ENCODE measurements at places on chromosomes 16 and 17.

- no peak for DNase-seq
These were observed 86.9 kb downstream of the FOXL1 start for GRCh38 chr16:86665319-86665675.

GRCh38 chr16:47486856-47487255 is 25.7 kb downstream of the PHKB start:
- no peak for DNase-seq

- DNase-seq: no peak
These were observed 664 bp upstream of the NKD1 start for GRCh38 chr16:50547340-50548124.

GRCh38 chr17:59901604-59902003 is 8.7 kb downstream of the RPS6KB1 start:
- no peak for DNase-seq

- no peak for DNase-seq
These were observed 19.1 kb downstream of the GPR142 start for GRCh38 chr17:74386386-74386785.

- no peak for DNase-seq
These were observed 426.7 kb upstream of the PMFBP1 start for GRCh38 chr16:72598696-72599095.

DNA sequence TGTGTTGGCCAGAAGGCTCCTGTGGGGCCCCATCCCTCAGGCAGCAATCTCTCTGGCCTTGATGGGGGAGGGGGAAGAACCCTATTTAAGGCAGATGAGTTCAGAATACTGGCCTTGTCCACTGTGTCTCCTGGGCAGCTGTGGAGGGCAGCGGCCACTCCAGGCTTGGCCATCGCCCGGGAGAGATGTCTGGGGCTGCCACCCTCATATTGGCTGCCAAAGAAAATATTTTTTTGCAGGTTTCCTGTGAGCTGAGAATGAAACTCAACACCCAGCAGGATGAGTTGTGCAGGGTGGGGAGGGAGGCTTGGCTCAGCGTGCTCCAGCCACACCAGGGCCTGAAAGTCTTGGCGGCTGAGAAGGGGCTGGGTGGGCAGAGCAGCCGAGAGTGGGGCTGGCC is 14.4 kb upstream of the TIMP2 start:
- DNase-seq: no peak

- no peak for DNase-seq
These were observed 6.0 kb upstream of the MRPL38 start for GRCh38 chr17:75910699-75911098.

DNA sequence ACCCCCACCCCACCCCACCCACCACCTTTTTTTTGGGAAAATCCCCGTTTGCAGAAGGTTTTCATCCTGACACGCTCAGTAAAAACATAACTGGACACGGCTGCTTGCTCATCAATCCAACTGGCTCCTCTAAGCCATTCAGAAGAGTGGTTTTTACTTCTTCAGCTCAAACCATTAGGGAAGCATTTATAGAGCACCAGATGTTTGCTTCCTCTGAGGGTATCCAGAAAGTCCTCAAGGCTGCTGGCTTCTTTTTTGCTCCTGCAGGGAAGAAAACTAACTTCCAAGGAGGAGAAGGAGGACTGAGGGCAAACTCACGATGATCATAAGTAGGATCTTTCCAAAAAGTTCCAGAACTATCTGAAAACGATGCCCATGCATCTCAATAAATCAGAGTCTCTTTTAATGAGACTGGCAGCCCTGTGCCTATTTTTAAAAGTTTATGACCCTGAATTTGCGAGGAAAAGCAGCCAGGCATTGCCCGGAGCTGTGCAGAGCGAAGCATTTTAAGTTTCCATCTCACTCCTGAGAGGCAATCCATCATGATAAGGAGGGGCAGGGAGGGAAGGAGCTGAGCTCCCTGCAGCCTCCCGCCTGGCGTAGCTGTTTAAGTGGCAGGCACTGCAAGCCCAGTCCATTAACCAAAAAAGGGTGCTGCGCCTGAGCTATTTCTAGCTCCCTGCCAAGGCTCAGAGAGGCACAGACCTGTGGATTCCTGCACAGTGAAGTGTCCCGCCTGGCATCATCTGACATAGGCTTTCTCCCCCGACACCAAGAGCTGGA is 146.3 kb upstream of the FOXF1 start:
- DNase-seq: no peak

- DNase-seq: no peak
These were observed 75.0 kb downstream of the SPAG9 start for GRCh38 chr17:51045621-51046020.

- no peak for DNase-seq
These were observed 40.0 kb downstream of the SMARCE1 start for GRCh38 chr17:40607641-40608040.

- no peak for DNase-seq
These were observed 11.8 kb downstream of the C16orf74 start for GRCh38 chr16:85738923-85739715.

- no peak for DNase-seq
These were observed 792.8 kb upstream of the CDH8 start for GRCh38 chr16:62829084-62829483.

- no peak for DNase-seq
These were observed 16.4 kb downstream of the CDR2 start for GRCh38 chr16:22358000-22358399.

- no peak for DNase-seq
These were observed 88.1 kb downstream of the AXIN2 start for GRCh38 chr17:65473363-65473762.

DNA sequence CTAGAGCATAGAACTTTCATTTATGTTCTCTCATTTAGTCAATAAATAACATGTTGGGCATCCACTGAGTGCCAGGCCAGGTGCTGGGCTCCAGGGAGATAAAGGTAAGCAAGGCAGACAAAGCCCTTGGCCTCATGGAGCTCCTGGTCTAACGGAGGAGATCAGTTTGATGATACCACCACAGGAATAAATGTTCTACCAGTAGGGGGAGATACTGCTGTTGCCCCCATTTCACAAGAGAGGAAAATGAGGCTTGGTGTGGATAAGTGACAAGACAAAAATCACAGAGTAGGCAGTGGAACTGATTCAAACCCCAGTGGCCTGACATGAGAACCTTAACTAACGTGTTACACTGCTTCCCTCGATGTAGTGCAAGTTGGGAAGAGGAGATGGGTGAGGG is 80.4 kb upstream of the ERCC4 start:
- DNase-seq: no peak

GRCh38 chr17:2594722-2595599 is 1.5 kb downstream of the PAFAH1B1 start:
- peak; percentile 35 for DNase-seq

GRCh38 chr17:80964859-80965580 is 26.6 kb upstream of the CHMP6 start:
- DNase-seq: no peak

- no peak for DNase-seq
These were observed 35.4 kb downstream of the TMEM114 start for GRCh38 chr16:8554881-8555280.

- no peak for DNase-seq
These were observed 17.0 kb downstream of the ACSF3 start for GRCh38 chr16:89110641-89111040.

DNA sequence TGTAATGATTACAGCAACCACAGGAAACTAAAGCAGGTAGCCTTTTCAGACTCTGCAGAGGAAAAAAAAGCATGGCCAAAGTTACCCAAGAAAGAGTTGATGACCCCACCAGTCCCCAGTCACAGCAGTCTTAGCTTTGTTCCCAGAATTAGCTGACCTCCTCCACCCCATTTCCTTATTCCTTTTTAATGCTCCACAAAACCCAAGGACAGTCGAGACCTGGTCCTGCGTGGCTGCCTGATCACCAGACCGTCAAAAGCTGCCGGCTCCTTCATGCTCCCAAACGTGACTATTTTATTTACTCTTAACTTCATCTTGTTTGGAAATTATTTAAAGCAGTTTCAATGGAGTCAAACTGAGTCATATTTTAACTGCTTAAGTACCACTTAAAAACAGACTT is 28.7 kb upstream of the MED9 start:
- DNase-seq: no peak

GRCh38 chr16:87556941-87557459 is 45.3 kb upstream of the JPH3 start:
- no peak for DNase-seq

DNA sequence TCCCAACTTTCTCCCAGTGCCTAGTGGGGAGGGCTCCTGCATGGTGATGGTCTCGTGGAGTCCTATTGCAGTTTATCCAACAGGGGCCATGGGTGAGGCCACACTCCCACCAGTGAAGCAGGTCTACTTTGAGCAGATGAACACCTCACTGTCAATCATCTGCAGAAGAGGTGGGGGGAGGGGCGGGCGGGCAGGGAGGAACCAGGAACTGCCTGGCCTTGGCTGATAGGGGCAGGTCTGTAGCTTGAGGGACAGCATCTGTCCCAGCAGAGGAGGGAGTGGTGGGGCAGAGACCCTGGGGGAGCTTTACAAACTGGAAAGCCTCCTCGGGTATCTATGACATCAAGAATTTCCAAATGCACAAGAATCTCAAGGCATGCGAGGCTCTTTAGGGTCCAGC is 58.7 kb upstream of the ZNF423 start:
- no peak for DNase-seq

GRCh38 chr16:24975428-24975889 is 39.7 kb downstream of the ARHGAP17 start:
- no peak for DNase-seq

GRCh38 chr17:1226308-1226707 is 43.9 kb upstream of the BHLHA9 start:
- DNase-seq: no peak

Data from frontal cortex (tissue), 4 donors.